ENCODE measurements at places on chromosomes 6 and 20.

- no peak for DNase-seq
These were observed 95.0 kb upstream of the FAM8A1 start for GRCh38 chr6:17505062-17505476.

DNA sequence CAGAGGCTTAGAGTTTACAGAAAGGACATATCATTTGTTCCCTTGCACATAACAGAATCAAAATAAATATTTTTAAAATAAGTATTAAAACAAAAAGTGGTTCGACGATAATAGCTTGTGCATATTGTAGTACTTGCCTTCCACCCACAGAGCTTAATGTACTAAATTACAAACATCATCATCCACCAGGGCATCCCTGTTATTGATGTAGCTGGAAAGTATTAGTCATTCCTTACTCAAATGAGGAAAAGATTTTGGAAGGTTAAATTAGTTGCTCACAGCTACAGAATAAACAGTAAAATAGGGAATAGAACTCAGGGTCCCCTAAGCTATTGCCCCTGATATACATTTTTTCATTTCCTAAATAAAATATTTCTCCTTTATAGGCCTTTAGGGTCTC lies 150.3 kb downstream of the PTPRK start:
- no peak for DNase-seq

DNA sequence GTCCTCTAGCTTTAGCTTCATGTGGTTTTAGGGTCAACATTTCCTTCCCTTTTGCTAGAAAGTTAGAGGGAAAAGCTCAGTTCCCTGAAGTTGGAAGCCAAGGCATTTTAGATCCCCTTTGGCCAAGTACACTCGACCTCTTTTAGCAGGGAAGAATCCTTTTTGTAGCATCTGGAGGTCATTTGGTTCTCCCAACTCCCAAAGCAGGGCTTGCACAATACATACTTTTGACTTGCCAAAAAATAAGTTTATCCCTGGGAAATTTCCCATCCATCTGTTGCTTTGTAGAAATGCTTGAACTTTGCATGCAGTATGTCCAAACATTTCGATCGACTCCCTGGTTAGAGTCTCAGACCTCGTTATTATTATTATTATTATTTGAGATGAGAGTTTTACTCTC lies 4.6 kb upstream of the EDEM2 start:
- DNase-seq = no peak

DNA sequence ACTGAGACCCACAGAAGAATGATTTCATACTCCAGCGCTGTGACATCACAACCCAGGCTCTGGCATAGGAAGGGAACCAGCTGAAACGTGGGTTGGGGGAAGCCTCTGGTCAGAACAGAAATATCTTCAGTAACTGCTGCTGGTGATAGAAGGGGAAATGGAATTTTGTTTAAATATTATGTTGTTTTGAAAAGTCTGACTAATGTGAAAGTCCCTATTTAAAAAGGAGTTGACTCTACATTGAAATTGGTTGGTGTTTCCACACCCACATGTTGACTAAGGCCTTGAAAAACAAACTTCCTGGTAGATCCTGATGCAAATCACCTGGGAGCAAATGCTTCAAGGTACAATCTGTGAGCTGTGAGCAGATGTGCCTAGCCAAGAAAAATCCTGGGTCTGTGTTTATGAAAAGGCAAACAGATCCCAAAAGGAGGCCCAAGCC lies 24.5 kb upstream of the TCP11 start:
- no peak for DNase-seq

DNA sequence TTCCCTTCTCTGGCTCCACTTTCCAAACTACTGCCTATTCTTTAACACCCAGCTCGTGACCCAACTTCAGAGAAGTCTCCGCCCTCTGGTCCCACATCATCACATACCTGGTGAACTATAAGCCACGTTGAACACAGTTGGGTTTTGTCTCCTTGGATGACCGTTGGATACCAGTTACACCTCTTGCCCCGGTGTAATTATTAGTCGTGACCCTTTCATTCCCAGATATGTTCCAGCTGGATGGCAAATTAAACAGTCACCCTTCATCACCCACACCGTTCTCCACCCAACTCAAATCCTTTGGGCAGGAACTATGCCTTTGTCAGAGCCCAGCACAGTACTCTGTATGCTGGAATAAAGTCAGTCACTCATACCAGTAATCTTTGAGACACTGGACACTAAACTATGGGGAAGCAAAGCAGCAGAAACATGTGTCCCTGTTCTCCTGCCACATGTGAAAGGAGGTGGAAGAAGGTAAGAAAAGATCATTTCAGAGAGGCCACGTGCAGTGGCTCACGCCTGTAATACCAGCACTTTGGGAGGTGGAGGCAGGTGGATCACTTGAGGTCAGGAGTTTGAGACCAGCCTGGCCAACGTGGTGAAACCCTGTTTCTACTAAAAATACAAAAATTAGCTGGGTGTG lies 22.5 kb downstream of the PLAGL2 start:
- no peak for DNase-seq

- no peak for DNase-seq
These were observed 45.7 kb upstream of the TSHZ2 start for GRCh38 chr20:52926505-52926904.

DNA sequence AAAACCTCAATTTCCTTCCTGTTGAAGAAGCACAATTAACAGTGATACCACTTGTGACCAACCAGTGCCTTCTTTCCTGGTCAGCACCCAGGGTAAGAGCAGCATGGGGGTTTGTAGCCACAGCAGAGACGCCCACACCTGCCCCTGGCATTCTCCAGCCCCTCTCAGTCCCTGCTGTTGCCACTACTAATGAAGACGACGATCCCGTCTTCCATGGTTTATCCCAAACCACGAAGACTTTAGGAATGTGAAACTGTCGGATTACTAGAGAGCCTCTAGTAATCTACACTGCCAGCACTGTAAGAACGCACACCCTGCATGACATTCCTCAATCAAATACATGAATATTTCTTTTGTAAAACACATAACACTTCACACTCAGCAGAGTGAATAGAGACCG lies 60.0 kb downstream of the GINS1 start:
- DNase-seq = no peak
